ENCODE measurements at places on chromosomes 3 and 15.

DNA sequence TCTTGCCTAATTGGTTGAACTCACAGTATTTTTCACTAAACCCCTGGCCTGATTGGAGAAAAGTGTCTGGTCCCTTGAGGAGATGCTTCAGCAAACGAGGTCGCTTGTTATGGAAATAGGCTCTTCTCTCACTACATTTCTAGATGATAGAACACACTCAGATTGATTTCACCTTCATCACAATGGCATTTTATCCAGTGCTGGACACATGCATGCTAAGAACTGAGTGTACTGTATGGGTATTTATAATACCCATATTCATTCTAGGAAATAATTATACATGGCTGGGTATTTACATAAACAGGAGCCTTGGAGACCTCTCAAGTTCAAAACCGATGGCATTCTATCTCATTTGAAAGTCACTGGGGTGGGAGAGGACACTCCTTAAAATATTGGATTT, 444.9 kb downstream of the LPP start:
- DNase-seq = no peak
- H3K4me1 ChIP-seq = peaks cover 2% of the 10 kb centered on the region
- no peak overlapping the region for H3K27ac ChIP-seq

GRCh38 chr3:98587654-98588053, 5.8 kb downstream of the CPOX start:
- H3K27me3 ChIP-seq = no peaks in the 10 kb centered on the region
- H3K36me3 ChIP-seq = peaks cover 12% of the 10 kb centered on the region
- H3K4me3 ChIP-seq = no peak overlapping the region
- H3K27ac ChIP-seq = no peak overlapping the region
- no peak for DNase-seq

DNA sequence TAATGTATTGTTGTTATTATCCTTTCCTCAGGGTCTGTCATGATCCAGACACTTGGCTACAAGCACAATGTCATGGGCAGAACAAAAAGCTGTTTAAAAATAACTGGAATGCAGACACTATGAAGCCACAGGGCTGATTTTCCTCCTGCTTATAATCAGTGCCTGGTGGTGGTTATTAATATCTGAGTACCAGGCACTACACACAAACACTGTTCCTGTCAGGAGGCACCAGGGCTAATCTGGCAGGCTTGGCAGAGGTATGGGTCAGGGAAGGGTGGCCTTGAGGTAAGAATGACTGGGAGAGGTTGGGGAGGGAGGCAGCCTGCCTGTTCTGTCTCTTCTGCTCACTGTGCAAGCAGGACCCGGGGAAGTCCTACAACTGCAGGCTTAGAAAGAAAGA, 67.2 kb downstream of the WDR76 start:
- no peak overlapping the region for H3K4me3 ChIP-seq
- H3K4me1 ChIP-seq = peaks cover 2% of the 10 kb centered on the region
- no peaks in the 10 kb centered on the region for H3K36me3 ChIP-seq
- no peaks in the 10 kb centered on the region for H3K27me3 ChIP-seq
- no peak overlapping the region for H3K27ac ChIP-seq

DNA sequence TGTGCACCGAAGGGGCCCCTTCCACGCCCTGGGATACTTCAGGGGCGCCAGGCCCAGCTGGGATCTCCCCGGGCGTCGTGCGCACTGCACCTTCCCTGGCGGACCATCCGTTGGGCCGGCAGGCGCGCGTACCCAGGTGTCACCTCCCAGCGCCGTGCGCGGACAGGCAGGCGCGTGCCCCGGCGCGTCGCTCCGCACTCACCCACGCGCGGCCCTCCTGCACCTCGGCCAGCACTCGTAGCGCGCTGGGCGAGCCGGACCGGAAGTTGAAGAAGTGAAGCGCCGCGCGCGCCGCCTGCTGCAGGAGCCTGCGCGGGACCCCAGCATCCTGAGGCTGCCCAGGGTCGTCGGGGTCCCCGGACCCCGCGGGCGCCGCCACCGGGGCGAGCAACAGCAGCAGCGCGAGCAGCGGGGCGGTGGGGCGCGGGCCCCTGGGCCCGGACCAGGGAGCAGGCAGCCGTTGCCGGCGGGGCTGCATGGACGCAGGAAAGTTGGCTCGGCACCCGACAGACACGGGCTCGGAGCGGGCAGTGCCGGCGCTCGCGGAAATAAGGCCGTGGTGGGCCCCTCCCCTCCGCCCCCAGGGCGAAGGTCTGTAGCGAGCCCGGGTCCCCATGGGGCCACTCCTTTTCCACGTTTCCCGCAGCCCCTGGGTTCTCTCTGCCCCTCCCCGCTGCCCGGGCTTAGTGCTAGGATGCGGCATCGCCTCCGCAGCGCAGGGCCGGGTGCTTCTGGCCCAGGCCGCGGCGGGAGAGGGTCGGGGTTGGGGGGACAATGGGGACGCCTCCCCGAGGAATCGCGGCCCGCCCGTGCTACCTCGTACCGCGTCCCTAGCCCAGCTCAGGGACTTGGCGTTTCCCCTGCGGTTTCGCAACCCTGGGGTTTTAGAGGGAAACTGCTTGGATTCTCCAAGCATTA, at the start of gene RARRES1:
Gene RARRES1 (minus strand): TSS at position 520 of the 918 bp plus-strand sequence. CDS start 42 bp downstream, at position 478.
- peak; percentile 50 for DNase-seq
- peaks cover 19% of the 10 kb centered on the region for H3K27me3 ChIP-seq
- peak within 1 kb of the TSS; percentile 79 for H3K4me3 ChIP-seq
- peaks cover 5% of the 10 kb centered on the region for H3K36me3 ChIP-seq
- H3K27ac ChIP-seq = no peak within 1 kb of the TSS
- peaks cover 11% of the 10 kb centered on the region for H3K4me1 ChIP-seq

DNA sequence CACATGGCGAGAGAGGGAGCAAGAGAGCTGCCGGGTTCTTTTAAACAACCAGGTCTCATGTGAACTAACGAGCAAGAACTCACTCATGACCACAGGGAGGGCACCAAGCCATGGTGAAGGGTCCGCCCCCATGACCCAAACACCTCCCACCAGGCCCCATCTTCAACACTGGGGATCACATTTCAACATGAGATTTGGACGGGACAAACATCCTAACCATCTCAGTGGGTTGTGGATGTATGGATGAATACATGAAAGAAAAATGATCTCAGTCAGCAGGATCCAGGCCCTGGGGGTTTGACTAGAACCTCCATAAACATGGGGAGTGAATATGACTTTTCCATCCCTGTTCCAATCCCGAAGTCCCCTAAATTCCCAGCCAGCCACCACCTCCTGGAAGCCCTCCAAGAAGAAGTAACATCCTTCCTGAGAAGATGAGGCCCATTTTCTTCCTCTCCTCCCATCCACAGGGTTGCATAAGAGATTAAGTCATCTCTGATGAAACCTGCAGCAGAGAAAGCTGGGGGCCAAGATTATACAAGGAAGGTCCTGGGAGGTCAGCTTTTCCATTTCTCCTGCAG, 9.5 kb downstream of the CAV3 start:
- H3K27me3 ChIP-seq = peaks cover 3% of the 10 kb centered on the region
- no peaks in the 10 kb centered on the region for H3K36me3 ChIP-seq
- no peak overlapping the region for H3K4me3 ChIP-seq
- H3K27ac ChIP-seq = no peak overlapping the region

- peaks cover 55% of the 10 kb centered on the region for H3K4me1 ChIP-seq
- DNase-seq = no peak
- no peak overlapping the region for H3K27ac ChIP-seq
- H3K27me3 ChIP-seq = peaks cover 10% of the 10 kb centered on the region
Observed at GRCh38 chr3:193982258-193982659, 153.7 kb upstream of the HES1 start.

DNA sequence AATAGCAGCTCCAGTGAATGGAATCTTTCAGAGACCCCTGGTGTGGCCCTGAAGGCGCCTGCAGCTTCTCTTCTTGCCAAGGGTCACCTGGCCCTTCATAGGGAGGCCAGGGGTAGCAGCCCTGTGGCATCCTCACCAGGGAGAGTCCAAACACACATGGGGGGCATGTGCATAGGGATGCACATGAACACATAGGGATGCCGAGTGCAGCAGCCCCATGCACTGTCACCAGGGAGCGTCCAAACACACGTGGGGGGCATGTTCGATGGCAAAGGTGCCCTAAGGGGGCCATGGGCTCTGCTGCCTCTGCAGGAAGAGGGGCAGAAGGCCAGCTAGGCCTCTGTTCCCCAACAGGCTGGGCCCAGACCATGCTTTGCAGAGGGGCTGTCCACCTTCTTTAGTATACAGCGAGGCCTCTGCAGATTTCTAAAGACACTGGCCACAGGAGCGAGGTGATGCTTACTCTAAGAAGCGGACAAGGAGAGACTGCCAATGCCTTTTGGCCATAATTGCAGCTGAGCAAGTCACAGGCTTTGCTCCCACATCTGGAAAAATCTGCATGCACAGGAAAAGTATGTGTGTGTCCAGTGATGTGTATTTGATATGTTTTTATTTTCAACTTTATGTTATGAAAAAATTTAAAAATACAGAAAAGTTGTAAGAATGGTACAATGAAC, 21.0 kb downstream of the ANAPC13 start:
- no peak overlapping the region for H3K4me3 ChIP-seq
- peaks cover 31% of the 10 kb centered on the region for H3K4me1 ChIP-seq
- H3K27me3 ChIP-seq = peaks cover 1% of the 10 kb centered on the region

GRCh38 chr3:43691120-43691995, 620 bp downstream of the ABHD5 start:
- H3K4me1 ChIP-seq = peaks cover 16% of the 10 kb centered on the region
- H3K27me3 ChIP-seq = peaks cover 3% of the 10 kb centered on the region
- no peak overlapping the region for H3K27ac ChIP-seq
- DNase-seq = peak; percentile 50
- H3K36me3 ChIP-seq = no peaks in the 10 kb centered on the region

DNA sequence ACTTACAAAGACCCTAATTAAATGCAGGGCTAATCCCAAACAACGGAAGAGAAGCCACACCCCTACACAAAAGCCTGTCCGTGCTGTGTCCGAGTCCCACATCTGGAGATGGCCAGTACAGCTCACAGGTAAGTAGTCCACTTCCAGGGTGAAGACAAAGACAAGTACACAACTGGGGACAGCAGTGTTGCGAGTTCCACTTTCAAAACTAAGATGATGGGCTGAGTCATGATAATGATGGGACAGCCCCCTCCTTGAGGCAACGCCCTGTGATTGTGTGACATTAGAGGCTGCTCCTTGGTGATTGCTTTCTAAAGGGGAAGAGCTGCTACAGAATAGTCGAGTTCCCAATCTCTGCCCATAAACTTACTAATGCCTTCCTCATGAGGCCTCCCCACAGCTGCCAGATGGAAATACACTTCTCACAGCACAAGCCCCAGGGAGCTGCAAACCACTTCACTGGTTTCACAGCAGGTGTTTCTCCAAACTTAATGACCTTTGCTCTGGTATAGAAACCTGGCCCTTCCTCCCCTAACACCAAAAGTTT, 27.6 kb downstream of the RFT1 start:
- no peak for DNase-seq
- no peaks in the 10 kb centered on the region for H3K4me1 ChIP-seq
- H3K27me3 ChIP-seq = peaks cover 2% of the 10 kb centered on the region
- no peak overlapping the region for H3K27ac ChIP-seq
- no peak overlapping the region for H3K4me3 ChIP-seq

GRCh38 chr3:185210621-185211142, 43.2 kb downstream of the EHHADH start:
- H3K4me1 ChIP-seq = peaks cover 5% of the 10 kb centered on the region
- peaks cover 1% of the 10 kb centered on the region for H3K27me3 ChIP-seq

GRCh38 chr15:39102431-39102830, 478.4 kb upstream of the THBS1 start:
- H3K27ac ChIP-seq = no peak overlapping the region
- no peaks in the 10 kb centered on the region for H3K27me3 ChIP-seq
- H3K36me3 ChIP-seq = no peaks in the 10 kb centered on the region
- no peak overlapping the region for H3K4me3 ChIP-seq
- H3K4me1 ChIP-seq = peaks cover 10% of the 10 kb centered on the region

- H3K27me3 ChIP-seq = peaks cover 1% of the 10 kb centered on the region
- no peak overlapping the region for H3K4me3 ChIP-seq
- peaks cover 3% of the 10 kb centered on the region for H3K36me3 ChIP-seq
- H3K4me1 ChIP-seq = peaks cover 8% of the 10 kb centered on the region
Observed at GRCh38 chr3:106629215-106629832, 747.9 kb upstream of the CCDC54 start.

DNA sequence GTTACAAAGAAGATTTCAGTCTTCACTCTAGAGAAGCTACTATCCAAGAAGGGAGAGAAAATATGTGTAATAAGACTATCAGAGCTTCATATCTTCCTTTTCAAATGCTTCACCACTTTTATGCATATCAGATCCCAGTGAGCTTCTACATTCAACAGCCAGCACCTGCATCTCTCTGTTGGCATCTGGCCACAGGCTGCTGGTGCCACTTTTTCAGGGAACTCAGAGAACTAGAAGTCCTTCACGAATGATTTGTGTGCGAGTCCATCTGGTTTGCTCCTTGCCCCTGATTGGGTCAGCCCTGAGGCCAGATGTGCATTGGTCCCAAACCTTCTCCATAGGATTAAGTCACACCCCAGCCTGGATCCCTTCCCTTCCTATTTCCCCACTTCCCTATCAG, 22.1 kb downstream of the SNTN start:
- no peak overlapping the region for H3K4me3 ChIP-seq
- no peaks in the 10 kb centered on the region for H3K27me3 ChIP-seq
- no peaks in the 10 kb centered on the region for H3K36me3 ChIP-seq
- DNase-seq = no peak
- H3K4me1 ChIP-seq = no peaks in the 10 kb centered on the region

DNA sequence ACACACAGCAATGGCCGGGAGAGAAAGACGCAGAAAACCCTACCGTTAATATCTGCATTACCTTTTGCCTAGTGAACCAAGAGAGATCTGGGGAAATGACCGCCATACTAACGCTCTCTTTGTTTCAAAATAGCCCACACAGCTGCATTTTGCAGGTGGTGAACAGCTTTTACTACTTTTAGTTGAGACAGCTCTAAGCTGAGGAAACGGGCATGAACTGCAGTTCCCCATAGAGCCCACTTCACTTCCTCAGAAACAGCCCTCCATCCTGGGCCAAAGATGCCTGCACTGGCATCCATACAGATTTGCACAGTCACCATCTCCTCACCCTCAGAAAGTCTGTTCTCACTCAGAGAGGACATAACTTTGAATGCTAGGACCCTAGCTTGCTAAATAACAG, 45.0 kb downstream of the ZNF860 start:
- H3K36me3 ChIP-seq = no peaks in the 10 kb centered on the region
- no peak overlapping the region for H3K4me3 ChIP-seq
- H3K27ac ChIP-seq = no peak overlapping the region
- no peaks in the 10 kb centered on the region for H3K4me1 ChIP-seq
- no peaks in the 10 kb centered on the region for H3K27me3 ChIP-seq

DNA sequence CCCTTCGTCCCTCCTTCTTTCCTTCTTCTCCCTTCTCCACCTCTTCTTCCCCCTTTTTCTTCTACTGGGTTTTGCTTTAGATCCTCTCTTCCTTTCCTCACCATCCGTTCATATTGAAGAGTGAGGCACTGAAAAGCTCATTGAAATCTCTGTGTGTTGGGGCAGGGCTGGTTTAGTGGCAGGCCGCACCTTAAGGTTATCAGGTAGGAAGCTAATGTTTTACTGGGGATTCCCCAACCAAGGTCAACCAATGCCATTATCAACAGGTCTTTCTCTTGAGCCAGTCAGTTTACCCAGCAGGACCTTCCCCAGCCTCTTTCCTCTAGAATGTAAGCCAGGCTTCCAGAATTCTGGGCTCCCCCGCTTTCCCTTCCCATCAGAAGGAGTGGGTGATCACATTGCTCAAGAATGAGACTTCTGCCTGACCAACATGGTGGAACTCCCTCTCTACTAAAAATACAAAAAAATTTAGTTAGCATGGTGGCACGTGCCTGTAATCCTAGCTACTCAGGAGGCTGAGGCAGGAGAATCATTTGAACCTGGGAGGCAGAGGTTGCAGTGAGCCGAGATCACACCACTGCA, 11.5 kb upstream of the VPS8 start:
- H3K4me1 ChIP-seq = peaks cover 11% of the 10 kb centered on the region
- DNase-seq = no peak
- no peaks in the 10 kb centered on the region for H3K36me3 ChIP-seq
- H3K27ac ChIP-seq = no peak overlapping the region
